ENCODE measurements at places on chromosomes 3 and 15. TPM values are rescaled to one million over a fixed set of nuclear protein-coding genes. Genes with fewer than 3 reads are reported as not detected.
A peak's percentile ranks its signal among the peaks of the same experiment; 100 is the strongest.

GRCh38 chr15:74373731-74374647 is 6.5 kb upstream of the CYP11A1 start:
- peak; percentile 99 for DNase-seq
- no peaks in the 10 kb centered on the region for H3K36me3 ChIP-seq
- H3K4me3 ChIP-seq = peak overlapping the region; percentile 85
- H3K27me3 ChIP-seq = no peaks in the 10 kb centered on the region

DNA sequence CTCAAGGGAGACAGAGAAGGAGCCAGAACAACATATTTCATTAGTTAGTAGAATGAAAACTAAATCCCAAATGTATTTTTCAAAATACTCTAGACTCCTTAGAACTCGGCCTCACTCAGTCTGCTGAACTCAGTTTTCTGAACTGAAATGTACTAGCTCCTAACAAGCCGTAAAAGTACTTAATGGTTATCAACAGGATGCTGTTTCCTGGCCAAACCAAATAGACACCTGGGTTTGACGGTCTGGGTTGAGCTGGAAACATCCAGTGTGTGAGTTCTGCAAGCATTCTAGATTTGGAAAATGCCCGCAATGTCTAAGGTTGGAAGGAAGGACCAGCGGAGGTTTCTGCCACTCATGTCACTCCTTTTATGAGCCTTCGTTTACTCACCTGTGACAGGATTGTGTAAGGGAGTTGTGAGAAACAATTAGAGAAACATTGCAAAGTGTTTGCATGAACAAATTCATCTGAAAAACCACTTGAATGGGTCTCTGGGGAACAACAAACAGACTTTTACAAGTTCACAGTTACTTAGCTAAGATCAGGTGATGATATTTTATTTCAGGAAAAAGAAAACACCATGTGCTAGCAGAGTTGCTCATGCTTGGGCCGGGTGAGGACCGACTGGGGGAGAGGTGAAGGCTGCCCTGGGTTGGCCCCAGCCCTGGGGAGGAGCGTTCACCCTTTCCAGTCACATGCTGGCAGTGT is 151.0 kb downstream of the ALDH1A2 start:
- no peak overlapping the region for H3K27ac ChIP-seq
- H3K27me3 ChIP-seq = peaks cover 3% of the 10 kb centered on the region
- no peaks in the 10 kb centered on the region for H3K4me1 ChIP-seq
- no peak for DNase-seq

- peaks cover 9% of the 10 kb centered on the region for H3K27me3 ChIP-seq
- H3K4me1 ChIP-seq = no peaks in the 10 kb centered on the region
- H3K4me3 ChIP-seq = no peak overlapping the region
These were observed 9.3 kb downstream of the PSTPIP1 start for GRCh38 chr15:77004189-77004588.

DNA sequence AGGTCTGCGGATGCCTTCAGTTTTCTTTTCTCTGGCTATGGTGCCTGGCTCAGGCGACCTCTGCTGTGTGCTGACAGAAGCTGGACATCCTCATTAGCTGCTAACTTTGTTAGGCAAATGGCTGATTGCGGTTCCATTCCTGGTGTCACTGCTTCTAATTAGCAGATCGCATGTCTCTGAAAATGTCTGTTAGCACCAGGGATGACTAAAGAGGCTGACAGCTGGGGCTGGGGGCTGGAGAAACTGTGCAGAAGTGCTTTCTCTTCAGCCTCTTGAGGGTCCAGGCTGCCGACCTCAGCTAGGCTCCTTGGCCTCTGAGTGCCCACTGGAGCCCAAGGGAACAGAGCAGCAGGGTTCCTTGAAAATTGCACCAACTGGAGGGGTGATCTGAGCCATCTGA is 39.3 kb downstream of the CHCHD6 start:
- peaks cover 8% of the 10 kb centered on the region for H3K4me1 ChIP-seq
- H3K4me3 ChIP-seq = no peak overlapping the region
- DNase-seq = no peak
- H3K27ac ChIP-seq = no peak overlapping the region
- H3K36me3 ChIP-seq = no peaks in the 10 kb centered on the region

DNA sequence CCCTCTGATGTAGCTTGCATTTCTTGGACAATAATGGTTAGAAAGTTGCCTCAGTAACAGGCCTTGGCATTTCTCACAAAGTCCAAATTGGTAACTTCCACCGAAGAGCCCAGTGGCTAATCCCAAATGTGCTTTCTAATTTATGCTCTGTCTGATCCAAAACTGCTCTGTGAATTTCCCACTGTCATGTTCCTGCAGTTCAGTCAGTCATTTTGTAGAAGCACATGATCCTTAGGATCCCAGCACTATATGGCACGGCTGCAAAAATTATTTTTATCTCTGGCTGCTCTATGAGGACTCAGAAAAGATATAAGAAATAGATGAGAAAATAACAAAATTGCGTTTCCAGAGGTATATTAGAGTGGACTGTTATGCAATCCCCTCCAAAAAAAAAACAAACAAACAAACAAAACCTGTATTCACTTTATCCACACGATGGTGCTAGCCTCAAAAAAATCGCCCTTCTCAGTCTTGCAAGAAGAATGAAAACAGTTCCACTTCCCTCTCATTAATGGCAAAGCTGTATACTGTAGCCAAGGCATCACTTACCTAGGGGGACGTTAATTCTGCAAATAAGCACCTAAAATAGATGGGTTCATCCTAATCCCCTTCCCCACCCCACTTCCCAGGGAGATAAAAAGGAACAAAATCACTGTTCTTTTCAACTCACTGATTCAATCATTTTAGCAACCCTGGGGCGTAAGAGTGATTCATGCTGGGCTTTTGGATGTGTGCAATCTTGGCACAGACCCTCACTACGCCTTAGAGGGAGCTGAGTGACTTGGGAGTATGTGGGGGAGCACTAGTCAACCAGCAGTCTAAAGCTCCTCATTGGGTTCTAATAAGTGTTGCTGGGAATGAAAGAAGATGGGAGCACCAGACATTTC is 61.3 kb downstream of the TMCO5A start:
- peaks cover 11% of the 10 kb centered on the region for H3K4me1 ChIP-seq
- DNase-seq = no peak
- H3K27me3 ChIP-seq = peaks cover 14% of the 10 kb centered on the region

Gene EPHB3
- 4.1 TPM for total RNA-seq

Gene PRKCD
- 2.2 TPM for total RNA-seq

GRCh38 chr15:51484781-51485180 is 137.8 kb downstream of the DMXL2 start:
- no peak overlapping the region for H3K4me3 ChIP-seq
- DNase-seq = no peak
- H3K27me3 ChIP-seq = no peaks in the 10 kb centered on the region
- H3K36me3 ChIP-seq = peaks cover 10% of the 10 kb centered on the region
- H3K27ac ChIP-seq = no peak overlapping the region
- no peaks in the 10 kb centered on the region for H3K4me1 ChIP-seq

DNA sequence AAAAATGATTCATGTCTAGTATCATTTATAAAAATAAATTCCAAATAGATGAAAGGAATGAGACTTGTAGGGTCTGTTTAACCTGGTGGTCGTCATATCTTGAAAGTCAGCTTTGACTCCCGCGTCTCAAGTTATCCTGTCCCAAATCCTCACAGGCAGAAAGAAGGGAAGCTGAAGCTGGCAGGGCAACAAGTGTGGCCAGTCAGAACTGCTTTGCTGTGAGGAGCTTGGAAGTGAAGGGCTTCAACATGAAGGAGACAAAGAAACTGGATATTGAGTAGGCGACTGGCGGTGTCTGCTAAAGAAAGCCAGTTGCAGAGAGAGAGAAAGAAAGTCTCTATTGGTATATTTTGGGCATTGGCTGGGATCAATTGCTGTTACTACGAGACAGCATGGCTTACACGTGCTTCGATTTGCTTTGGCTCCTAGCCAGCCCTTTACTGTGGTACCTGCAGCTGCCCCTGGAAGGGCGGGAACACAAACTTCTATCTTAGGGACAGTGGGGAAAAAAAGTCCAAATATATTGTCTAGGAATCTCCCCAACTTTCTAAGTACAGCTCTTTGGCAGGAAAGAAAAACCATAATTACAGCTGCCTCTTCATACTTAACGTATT is 107.2 kb downstream of the CHST2 start:
- no peak overlapping the region for H3K27ac ChIP-seq
- H3K36me3 ChIP-seq = no peaks in the 10 kb centered on the region
- H3K27me3 ChIP-seq = peaks cover 4% of the 10 kb centered on the region
- H3K4me3 ChIP-seq = no peak overlapping the region

- H3K4me1 ChIP-seq = no peaks in the 10 kb centered on the region
- no peaks in the 10 kb centered on the region for H3K27me3 ChIP-seq
- no peak overlapping the region for H3K27ac ChIP-seq
- peak; percentile 42 for DNase-seq
- H3K36me3 ChIP-seq = peaks cover 6% of the 10 kb centered on the region
These were observed 254.5 kb downstream of the NEK10 start for GRCh38 chr3:27114684-27115083.

DNA sequence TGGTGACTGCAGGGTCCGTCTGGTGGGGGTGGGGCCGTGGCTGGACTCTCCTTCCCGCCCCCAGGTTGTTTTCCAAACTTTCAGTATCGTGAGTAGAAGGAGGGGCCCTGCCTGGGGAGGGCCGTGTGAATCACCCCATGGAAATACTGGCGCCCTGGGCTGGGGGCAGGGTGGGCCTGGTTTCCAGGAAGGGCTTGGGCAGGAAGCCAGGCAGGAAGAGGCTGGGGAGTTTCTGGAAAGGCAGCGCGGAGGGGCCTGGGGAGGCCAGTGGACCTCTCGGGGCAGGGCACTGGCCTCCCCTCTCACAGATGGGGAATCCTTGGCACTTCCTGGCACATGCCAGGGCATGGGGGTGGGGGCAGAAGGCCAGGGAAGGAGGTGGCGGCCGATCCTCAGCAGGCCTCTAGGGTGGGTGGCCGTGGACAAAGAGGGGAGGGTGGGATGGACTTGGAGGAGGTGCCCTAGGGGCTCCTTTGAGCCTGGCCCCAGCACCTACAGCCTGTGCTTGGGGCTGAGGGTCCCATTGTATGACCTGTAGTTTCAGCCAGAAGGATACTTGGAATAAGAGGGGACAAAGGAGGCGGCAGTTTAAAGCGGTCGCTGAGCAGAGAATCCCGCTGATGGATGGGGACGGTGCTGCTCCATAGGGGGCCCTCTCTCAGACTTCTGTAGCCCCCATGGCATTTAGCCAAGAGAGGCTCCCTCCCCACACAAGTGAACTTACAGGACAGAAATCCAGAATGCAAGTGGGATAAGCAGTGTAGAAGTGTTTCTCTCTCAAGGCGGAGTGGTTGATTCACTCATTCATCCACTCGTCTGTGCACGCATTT is 56.5 kb upstream of the GATA2 start:
- DNase-seq = peak; percentile 89
- no peaks in the 10 kb centered on the region for H3K27me3 ChIP-seq
- no peaks in the 10 kb centered on the region for H3K36me3 ChIP-seq
- peak overlapping the region; percentile 7 for H3K27ac ChIP-seq
- peaks cover 33% of the 10 kb centered on the region for H3K4me1 ChIP-seq

DNA sequence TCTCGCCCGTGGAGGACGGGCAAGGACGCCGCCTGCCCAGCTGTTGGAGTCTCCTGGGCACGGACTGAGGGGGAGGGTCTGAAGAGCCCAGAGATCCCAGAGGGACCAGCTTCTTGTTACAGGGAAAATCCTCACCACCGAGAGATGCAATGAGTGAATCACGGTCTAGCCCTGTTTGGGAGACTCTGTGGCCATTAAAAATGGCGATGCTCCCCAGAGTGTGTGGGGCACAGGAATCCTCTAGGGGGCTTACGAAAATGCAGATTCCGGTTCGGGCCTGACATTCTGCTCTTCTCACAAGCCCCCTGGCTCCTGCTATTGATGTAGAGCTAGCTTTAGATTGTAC is 35.5 kb upstream of the EPHB3 start:
- no peaks in the 10 kb centered on the region for H3K36me3 ChIP-seq
- H3K4me3 ChIP-seq = peak overlapping the region; percentile 71
- no peak overlapping the region for H3K27ac ChIP-seq
- peaks cover 52% of the 10 kb centered on the region for H3K27me3 ChIP-seq

Gene TTLL13
- under 0.01 TPM for total RNA-seq

- no peak overlapping the region for H3K4me3 ChIP-seq
- H3K4me1 ChIP-seq = peaks cover 4% of the 10 kb centered on the region
- DNase-seq = no peak
- H3K27me3 ChIP-seq = no peaks in the 10 kb centered on the region
- H3K36me3 ChIP-seq = no peaks in the 10 kb centered on the region
These were observed 57.9 kb upstream of the ABHD2 start for GRCh38 chr15:89030311-89030710.

DNA sequence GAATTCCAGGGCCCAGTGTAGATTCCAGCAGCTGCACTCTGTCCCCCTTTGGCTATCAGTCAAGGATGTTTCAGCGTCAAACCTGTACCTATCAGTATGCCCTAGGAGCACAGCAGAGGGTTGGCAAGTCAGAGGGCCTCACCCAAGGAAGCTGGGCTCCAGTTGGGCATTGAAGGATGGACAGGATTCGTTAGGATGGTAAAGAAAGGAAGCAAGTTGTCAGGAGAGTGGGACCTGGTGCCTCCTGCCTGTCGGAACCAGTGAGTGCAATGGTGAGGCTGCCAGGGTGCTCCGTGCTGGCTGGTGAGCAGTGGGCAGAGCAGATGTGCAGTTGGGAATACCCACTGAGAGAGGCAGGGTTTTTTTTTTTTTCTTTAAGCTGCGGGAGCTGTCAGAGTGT is 157.2 kb downstream of the CHDH start:
- no peaks in the 10 kb centered on the region for H3K36me3 ChIP-seq
- no peaks in the 10 kb centered on the region for H3K4me1 ChIP-seq
- H3K27ac ChIP-seq = no peak overlapping the region
- peaks cover 3% of the 10 kb centered on the region for H3K27me3 ChIP-seq

DNA sequence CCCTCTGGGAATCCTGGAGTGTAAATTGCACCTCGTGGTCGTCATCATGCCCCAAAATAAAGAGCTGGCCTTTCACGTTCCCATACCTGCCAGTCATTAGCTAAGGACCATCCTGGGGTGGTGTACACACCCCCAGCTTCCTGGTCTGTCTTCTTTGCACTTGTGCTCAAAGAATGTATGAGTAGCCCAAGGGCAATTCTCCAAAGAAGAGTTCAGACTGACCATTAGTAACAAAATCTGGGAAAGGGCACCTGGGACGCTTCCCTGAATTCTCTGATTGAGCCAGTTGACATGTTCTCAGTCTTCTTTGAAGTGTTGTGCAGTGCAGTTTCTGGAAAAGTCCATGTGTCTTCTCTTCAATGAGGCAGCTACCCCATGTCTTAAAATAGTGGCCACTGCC is 34.8 kb downstream of the FAM3D start:
- H3K27ac ChIP-seq = no peak overlapping the region
- no peaks in the 10 kb centered on the region for H3K36me3 ChIP-seq
- no peaks in the 10 kb centered on the region for H3K27me3 ChIP-seq
- peaks cover 28% of the 10 kb centered on the region for H3K4me1 ChIP-seq
- DNase-seq = peak; percentile 61
- no peak overlapping the region for H3K4me3 ChIP-seq

DNA sequence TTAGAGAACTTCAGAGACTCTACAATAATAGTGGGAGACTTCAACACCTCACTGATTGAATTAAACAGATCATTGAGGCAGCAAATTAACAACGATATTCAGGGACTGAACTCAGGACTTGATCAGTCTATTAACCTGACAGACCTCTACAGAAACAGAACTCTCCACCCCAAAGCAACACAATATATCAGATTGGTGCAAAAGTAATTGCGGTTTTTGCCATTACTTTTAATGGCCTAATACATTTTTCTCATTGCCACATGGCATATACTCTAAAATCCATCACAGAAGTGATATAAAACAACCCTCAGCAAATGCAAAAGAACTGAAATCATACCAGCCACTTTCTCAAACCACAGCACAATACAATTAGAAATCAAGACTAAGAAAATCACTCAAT is 298.1 kb upstream of the SGO1 start:
- H3K27me3 ChIP-seq = no peaks in the 10 kb centered on the region
- H3K27ac ChIP-seq = no peak overlapping the region
- no peaks in the 10 kb centered on the region for H3K36me3 ChIP-seq
- no peak overlapping the region for H3K4me3 ChIP-seq
- DNase-seq = no peak
- no peaks in the 10 kb centered on the region for H3K4me1 ChIP-seq

Gene LRRC49
- total RNA-seq = 18.1 TPM

Gene NR1I2
- total RNA-seq = not detected

All from osteoblast (primary cell).